Osteoblast (primary cell): ENCODE measurements at places on chromosomes 13 and 19.

- DNase-seq, result peak; percentile 60
Measured at GRCh38 chr19:45180936-45181335, 2.4 kb downstream of the BLOC1S3 start.

- DNase-seq, result peak; percentile 42
Measured at GRCh38 chr19:18068395-18068794, 18.3 kb downstream of the IL12RB1 start.

GRCh38 chr19:4456476-4456842 lies 1.1 kb downstream of the UBXN6 start:
- DNase-seq, result peak; percentile 96

DNA sequence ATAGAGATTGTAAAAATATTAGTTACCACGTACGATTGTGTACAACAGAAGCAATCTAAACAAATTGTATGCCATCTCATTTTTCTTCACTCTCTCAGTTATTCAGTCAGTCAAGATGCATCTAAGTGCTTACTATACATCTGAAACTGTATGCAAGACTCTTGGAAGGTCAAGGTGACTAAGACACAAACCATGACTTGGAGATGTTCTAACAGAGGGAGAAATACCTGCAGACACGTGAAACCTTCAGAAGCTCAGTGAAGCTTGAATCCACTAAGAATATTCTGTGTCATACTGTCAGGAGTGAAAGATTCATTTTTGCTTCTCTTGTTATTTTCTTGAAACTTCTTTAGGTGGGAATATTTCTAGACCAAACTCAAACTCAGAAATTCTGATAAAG lies 365.4 kb downstream of the ITGBL1 start:
- DNase-seq, result no peak

DNA sequence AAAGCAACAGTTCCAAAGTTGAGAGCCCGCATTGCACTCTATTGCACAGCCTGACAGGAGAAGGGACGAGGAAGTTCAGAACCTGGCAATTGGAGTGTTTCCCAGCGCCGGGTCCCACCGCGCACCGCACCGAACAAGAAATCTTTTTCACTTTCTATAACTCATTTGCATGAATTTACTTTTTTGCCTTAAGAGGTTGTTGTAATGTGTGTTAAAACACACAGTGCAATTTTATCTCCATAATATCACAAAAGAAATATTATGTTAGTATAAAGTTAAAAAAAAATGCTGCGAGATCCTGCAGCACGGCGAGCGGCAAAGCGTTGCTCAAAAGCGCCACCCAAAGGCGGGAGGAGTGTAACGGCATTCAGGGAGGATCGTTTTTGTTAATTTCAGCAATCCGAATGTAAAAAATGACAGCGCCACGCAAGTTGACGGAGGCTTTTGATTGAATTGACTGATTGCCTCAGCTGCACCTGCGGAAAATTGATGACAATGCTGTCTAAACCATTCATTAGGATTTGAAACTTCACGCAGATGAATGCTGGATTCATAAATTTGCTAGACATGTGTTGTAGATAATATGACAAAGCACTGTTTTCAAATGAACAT lies 303.6 kb upstream of the ZNF507 start:
- DNase-seq, result no peak

GRCh38 chr13:106425661-106426060 lies 109.8 kb downstream of the EFNB2 start:
- DNase-seq, result no peak

GRCh38 chr19:33375837-33376159 lies 2.3 kb downstream of the CEBPG start:
- peak; percentile 68 for DNase-seq

DNA sequence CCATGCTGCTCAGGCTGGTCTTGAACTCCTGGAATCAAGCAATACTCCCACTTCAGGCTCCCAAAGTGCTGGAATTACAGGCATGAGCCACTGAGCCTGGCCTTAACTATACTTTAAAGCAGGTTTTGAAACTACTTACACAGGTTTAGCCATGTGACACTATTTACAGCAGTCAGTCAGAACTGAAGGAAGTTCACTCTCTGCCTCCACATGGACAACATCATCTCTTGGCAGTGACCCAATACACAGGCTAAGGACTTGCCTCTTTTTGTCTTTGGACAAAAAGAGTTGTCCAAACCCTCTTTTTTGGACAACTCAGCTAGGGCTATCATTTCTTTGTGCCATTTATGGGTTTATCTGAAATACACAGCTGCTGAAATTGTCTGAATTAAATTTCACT lies 89.0 kb upstream of the CLDN10 start:
- no peak for DNase-seq

GRCh38 chr13:46953941-46954340 lies 57.1 kb upstream of the HTR2A start:
- DNase-seq, result no peak

DNA sequence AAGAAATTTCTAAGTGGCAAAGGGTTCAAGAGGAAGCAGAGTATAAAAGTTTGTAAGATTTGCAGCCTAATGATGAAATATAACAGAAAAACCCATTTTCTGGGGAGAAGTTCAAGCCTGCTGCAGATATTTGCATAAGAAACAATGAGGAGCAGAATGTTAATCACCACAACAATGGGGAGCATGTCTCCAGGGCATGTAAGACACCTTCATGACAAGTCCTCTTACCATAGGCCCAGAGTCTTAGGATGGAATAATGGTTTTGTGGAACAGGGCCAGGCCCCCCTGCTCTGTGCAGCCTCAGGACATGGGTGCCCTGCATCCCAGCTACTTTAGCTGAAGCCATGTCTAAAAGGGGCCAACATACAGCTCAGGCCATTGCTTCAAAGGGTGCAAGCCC lies 809.0 kb upstream of the SLITRK5 start:
- peak; percentile 19 for DNase-seq

- DNase-seq, result peak; percentile 44
Measured at GRCh38 chr13:107361666-107362065, 793.7 kb upstream of the ARGLU1 start.

- DNase-seq, result no peak
Measured at GRCh38 chr19:5439452-5439851, 15.8 kb upstream of the ZNRF4 start.

DNA sequence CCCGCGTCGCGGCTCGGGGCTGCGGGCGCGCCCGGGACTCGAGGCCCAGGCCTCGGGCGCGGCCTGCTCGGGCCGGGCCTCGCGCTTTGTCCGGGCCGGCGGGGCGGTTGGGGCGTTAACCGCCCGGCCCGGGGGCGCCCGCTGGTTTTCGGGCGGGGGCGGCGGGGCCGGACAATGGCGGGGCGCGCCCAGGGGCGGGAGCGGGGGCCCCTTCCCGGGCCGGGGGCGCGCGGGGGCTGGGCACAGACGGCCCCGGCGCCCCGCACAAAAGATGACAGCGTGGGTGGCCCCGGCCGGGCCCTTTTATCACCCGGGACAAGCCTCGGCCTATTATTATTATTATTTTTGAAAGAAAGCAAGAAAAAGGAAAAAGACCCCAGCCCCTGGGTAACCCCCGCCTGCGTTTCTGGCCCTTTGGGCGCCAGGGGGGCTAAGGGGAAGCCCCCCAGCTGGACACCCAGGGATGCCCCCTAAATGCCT lies 419 bp downstream of the KDM4B start:
- DNase-seq, result no peak
